HFFc6 (cell line): ENCODE measurements at places on chromosomes 6 and 20.

DNA sequence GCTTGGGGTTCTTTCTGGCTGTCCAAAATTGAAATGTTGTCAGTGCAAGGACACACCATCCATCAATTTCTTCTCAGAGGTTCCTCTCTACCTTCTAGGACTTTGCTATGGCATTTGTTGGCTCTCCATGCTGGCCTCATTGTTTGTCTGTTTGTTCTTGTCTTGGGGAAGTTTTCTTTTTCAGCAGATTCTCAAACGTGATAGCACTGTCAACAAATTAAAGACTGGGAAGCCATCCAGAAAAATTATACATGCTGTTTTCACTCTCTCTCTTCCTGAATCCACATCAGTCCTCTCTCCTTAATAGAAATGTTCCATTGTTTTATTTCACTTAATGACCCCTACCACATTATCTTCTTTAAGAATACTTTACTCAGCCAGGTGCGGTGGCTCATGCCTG lies 130.4 kb downstream of the PCSK2 start:
- DNase-seq, result no peak

GRCh38 chr20:63472862-63473390 lies 471 bp upstream of the KCNQ2 start:
- no peak for DNase-seq

DNA sequence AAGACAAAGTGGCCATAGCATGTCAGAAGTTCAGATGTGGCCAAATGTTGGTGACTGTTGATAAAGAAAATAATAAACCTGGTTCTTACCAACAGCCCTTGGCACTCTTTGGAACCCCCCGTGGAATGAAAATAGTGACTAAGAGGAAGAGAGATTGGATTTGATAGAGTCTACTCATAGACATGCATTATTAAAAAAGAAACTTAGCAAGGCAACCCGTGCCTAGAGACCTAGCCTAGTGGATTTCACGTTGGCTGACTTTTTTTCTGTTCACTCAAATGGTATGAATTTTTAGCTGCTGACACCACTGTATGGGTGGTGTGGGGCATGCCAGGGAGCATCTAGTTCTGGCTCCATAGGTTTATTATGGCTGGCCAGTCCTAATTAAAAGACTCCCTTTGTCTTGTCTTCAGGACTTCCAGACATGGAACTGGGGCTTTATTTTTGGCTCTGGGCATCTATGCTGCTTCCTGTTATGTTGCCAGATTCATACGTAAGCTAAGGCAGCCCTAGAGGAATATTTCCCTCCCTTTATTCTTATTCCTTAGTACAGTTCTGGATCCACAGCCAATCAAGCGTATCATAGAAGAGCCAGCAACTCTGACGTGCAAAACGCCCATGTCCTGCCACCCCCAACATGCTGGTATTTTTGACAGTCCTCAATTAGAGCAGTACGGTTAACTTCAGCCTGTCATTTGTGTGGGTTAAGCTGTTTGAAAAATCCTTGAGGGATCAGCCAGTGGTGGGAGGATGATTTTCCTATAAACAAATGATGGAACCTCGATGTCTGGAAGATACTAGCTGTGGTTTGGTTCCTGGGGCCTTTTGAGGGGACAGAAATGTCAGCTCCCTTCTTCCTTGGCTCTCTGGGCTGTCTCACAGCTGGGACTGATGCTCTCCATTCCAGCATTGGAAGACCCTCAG lies 127.5 kb downstream of the ISM1 start:
- DNase-seq, result no peak

DNA sequence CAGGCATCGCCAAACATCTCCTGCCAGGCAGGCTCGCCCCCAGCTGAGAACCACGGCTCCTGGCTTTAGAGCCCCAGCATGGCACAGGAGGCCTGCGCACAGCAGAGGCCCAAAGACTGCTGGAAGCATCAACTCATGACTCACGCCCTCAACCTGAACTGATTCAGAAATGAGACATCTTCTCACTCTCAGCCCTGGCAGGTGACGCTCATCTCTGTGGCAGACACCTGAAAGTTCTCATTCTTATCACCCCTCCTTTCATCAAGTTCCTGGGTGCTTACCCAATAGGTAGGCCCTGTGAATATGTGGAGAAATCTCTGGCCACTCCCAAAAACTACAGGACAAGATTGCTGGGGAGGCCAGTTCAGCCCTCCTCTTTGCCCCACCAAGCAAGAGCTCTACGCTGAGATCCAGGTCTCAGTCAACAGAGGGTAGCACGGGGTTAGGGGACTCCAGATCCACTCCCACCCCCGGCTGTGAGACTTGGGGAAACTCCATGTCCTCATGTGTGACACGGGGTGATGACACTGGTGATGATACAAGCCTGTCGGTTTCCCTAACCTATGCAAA lies 11.3 kb downstream of the NFATC2 start:
- no peak for DNase-seq

- no peak for DNase-seq
Observed at GRCh38 chr20:42441196-42441863, 748.4 kb downstream of the PTPRT start.
